Stimulated activated naive CD4-positive, alpha-beta T cell (primary cell): ENCODE measurements at places on chromosomes 12 and 14.

DNA sequence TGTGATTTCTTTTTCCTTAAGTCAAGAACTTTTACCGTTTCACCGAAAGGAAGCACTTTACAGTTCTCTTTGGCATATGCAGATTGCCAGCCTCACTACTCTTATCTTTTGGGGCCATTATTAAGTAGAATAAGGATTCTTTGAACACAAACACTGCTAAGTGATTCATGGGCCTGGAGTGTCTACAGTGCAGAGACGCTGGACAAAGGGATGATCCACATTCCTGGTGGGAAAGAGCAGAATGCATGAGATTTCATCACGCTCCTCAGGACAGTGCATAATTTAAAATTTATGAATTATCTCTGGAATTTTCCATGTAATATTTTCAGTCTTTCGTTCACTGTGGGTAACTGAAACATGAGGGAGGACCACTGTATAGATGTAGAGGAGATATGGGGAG lies 90.2 kb downstream of the TTLL5 start:
- no peak for DNase-seq

GRCh38 chr12:90970471-90970870 lies 15.5 kb upstream of the CCER1 start:
- DNase-seq, result no peak

- no peak for DNase-seq
These were observed 309.5 kb downstream of the ATXN7L3B start for GRCh38 chr12:74847169-74847568.

DNA sequence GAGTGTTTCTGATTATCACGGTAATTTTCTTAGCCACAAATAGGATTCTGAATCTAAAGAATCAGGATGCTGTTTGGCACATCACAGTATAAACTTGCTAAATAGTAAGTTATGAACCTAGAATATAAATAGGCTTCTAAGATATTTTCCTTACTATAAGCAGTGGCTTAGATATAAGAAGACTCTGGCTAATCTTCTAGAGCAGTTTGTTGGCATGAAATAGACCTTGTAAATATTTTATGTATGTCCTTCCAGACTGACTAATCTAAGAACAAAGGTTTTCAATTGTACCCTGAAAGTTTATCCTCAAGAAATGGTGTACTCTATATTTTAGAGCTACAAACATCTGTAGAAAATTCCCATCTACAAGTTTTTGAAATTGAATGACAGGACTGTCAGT lies 48.3 kb downstream of the LMNTD1 start:
- no peak for DNase-seq

GRCh38 chr12:68225576-68226476 lies at the start of gene IL26:
TSS of gene IL26 (minus strand) at chr12:68225810. CDS start at chr12:68225756, 54 bp downstream.
- no peak for DNase-seq

DNA sequence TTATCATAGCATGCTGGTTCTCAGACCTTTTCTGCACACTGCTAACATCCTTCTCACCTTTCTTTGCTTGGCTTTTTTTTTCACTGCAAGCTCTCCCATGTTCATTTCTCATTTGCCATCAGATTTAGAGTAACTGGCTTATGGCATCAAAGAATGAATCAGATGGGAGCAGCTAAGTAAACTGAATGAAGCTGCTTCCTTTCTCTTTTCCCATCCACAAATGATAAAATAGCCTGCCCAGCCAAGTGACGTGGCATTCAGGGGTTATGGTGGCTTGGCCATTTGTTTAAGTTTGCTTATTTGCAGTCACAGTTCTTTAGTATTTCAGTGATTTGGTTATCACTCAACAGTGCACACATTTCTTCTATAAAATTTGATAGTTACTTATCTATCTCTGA lies 708.6 kb downstream of the DIO2 start:
- DNase-seq, result no peak

DNA sequence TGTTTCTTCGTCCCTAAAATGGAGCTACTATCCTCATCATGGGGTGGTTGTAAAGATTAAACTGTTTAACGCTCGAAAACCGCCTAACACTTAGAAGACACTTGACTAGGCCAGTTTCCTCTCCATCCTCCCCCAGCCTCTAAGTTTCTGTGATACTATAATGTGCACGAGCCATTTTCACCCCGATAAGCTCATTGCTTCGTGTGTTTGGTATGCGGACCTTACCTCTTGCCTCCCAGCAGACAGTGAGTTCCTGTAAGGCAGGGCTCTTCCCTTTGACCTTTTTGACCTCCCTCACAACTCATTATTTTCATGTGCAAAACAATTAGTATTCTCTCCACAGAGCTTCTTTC lies 499 bp upstream of the GXYLT1 start:
- DNase-seq, result no peak

GRCh38 chr12:128276471-128276870 lies 9.5 kb downstream of the TMEM132C start:
- DNase-seq, result no peak

GRCh38 chr12:109202770-109203169 lies 86.4 kb downstream of the ACACB start:
- DNase-seq, result no peak

DNA sequence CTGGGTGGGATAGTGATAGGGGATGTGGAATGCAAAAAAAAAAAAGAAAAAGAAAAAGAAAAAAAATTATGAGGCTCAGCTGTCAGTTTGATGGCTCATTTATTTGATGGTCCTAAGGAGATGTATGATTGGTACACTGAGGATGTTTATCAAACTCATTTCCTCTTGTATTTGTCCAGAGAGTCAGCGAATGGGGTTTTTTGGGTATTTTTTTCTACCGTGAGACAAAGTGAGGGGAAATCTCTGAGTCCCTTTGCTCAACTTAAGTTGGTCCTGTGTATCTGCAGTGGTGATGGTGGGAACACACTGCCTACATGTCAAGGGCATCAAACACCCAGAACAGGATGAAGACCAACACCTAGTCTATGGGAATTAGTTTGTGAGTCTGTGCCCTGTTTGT lies 176.9 kb upstream of the HIF1A start:
- no peak for DNase-seq

- DNase-seq, result no peak
These were observed 80.6 kb upstream of the DICER1 start for GRCh38 chr14:95237958-95238340.
